ENCODE measurements at places on chromosomes 11 and 22.
A peak's percentile ranks its signal among the peaks of the same experiment; 100 is the strongest.

GRCh38 chr22:23574371-23574811, 5.7 kb downstream of the IGLL1 start:
- no peak for DNase-seq

GRCh38 chr22:50074056-50074455, 11.2 kb downstream of the MLC1 start:
- no peak for DNase-seq

- peak; percentile 54 for DNase-seq
Measured at GRCh38 chr11:118295815-118296454, 8.6 kb upstream of the CD3E start.

DNA sequence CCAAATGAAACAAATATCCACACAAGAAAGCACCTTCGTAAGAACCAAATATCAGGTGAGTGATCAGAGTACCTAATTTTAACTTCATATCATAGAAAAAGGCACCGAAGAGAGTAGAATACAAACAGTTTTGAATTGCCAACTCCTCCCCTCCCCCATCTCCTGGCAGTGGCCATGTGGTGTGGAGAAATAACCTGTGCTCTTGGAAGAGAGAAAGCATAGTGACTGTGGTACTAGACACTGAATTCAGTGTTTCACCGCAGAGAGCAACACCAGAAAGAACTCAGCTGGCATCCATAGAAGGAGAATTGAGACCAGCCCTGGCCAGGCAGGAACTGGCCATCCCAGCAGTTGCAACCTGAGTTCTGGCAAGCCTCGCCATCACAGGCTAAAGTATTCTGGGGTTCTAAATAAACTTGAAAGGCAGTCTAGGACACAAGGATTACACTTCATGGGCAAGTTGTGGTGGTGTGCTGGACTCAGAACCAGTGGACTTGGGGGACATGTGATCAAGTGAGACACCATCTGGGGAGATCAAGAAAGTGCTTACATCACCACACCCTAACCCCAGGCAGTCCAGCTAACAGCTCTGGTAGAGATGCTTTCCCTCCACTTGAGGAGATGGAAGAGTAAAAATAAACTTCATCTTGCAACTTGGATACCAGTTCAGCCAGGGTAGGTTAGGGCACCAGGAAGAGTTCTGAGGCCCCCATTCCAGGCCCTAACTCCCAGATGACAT, 1003.2 kb downstream of the NTM start:
- DNase-seq = no peak

GRCh38 chr22:22171357-22172218, 73.0 kb upstream of the VPREB1 start:
- DNase-seq = no peak

DNA sequence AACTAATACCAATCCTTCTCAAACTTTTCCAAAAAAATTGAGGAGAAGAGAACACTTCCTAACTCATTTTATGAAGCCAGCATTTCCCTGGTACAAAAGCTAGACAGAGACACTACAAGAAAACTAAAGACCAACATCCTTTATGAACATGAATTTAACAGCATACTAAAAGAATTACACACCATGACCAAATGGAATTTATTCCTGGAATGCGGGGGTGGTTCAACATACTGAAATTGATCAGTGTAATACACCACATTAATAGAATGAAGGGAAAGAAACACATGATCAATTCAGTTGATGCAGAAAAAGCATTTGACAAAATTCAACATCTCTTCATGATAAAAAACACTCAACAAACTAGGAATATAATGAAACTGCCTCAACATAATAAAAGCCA, 148.1 kb downstream of the WNT7B start:
- DNase-seq = no peak

DNA sequence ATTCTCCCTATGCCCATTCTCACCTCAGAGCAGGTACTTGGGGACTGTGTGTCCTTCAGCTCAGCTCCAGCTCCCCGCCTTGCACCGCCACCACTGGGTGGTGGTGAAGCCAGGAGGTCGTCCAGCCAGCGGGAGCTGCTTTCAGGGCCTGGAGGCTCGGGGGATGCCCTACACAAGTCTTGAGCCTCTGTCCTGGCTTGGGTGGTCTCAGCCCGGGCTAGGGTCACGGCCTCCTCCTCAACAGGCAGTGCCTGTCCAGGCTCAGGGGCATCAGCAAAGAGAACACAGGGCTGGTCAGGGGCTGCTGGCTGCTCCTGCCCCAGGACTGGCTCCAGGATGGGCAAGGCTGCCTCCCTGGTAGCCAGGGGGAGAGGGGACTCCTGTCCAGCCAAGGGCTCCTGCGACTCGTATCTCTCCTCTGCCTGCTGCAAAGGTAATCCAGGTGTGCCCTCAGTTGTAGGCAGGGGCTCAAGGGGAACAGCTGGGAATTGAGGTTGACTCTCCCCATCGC, 12.2 kb downstream of the TNKS1BP1 start:
- no peak for DNase-seq

GRCh38 chr11:92224054-92224406, 588 bp upstream of the FAT3 start:
- DNase-seq = no peak

DNA sequence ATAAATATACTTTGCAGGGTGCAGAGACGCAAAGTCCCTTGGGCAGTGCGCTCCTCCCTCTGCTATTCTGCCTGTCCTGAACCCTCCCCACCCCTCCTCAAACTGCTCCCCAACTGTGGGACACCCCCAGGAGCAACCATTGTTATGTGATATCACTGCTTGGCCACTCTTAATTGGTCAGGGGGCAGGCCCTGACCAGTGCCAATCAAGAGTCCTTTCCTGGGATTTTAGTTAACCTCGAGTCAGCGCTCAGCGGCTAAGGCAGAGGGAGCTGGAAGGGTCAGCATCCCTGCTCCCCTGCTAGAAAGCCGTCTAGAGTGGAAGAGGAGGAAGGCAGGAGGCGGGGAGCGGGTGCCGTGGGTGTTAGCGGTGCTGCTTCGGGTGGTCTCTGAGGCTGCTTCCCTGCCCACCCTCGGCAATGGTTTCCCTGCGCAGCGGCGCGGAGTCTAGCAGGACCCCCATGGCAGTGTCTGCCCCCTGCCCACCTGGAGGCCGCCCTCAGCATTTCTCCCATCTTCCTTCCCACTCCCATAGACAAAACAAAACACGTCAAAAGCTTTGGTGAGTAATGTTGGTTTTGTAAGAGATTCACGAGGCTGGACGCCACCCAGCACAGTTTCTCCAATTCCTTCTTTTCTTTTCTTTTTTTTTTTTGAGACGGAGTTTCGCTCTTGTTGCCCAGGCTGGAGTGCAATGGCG, 38.4 kb upstream of the A4GALT start:
- no peak for DNase-seq

DNA sequence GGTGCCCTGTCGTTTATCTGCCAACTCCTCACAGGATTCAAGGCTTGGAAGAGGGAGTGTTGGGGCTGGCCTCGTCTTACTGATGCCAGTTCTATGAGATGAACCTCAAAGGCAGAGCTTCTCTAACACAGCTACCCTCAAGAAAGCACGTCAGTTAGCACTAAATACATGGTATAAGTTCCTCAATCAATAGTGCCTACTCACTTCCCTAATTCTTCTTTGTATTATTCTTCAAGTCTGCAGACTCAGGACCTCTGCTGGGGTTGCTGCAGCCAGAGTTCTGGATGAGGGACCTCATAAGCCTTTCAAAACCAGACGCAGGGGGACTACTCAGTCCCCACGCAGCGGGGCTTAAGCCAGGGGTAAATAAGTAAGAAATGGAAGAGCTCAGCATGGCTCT, 118.3 kb downstream of the VPREB1 start:
- DNase-seq = no peak

DNA sequence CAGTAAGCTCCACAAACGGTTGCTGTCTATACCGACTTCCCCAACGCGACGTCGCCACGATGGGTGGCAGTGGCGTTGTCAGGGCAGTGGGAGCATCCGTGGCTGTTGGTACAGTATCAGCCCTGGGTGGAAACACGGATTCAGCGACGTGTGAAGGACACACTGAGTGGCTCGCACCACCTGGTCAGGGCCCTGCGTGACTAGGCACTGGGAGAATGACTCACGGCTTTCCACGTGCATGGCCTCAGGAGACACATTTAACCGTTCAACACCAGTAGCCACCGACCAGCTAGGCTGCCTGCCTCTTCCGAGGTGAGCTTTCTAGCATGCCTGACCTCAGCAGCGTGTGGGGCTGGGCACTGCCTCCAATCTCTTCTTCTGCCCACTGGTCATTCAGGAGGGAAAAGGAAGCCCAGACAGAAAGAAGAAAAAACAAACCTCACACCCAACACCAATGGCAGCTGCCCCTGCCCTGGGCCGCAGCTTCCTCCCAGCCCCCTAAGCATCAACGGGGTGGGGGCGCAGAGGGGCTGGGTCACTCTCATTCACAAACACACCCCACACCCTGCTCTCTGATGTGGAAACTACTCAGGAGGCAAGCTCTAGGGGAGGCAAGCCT, 59.0 kb downstream of the MYH9 start:
- DNase-seq = peak; percentile 56

- DNase-seq = peak; percentile 9
Measured at GRCh38 chr11:69218946-69219720, 63.4 kb downstream of the SMIM38 start.

Measured in stimulated activated CD4-positive, alpha-beta T cell treated with anti-CD3 and anti-CD28 coated beads, Interleukin-2, amount 100 ng/mL, for 24 hours (primary cell).